ENCODE measurements at places on chromosomes 5 and 9. TPM values are rescaled to one million over a fixed set of nuclear protein-coding genes. Genes with fewer than 3 reads are reported as not detected.

- no peak for DNase-seq
Observed at GRCh38 chr5:14847471-14847870, 24.1 kb downstream of the ANKH start.

DNA sequence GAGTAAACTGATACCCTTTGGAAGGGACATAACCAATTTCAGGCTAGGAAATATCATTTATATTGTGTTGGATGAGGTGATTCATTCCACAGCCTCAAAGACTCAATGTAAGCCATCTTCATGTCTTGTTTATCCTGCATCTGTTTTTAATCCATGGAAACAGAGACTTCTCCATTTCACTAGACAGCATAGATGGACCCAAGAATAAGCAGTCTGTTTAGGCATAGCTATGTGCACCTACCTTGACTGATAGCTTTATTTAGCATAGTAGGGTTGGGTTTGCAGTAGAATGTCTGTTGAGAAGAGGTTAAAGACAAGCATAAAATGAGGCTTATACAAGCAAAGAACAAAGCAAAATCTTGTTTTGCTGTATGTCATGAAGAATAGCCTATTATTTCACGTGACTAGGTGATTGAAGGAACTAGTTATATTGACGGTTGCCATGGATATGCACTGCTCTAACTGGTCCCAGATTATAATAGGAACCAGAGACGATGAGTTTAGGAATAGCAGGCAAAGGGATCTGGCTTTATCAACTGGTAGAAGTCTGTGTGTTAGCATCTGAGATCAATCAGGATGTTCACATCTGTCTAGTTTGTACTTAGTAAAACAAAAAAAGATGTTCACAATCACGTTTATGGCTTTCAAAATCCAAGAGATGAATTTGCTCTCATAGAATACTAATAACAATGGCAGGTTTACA lies 154.8 kb upstream of the KLF9 start:
- DNase-seq, result no peak

DNA sequence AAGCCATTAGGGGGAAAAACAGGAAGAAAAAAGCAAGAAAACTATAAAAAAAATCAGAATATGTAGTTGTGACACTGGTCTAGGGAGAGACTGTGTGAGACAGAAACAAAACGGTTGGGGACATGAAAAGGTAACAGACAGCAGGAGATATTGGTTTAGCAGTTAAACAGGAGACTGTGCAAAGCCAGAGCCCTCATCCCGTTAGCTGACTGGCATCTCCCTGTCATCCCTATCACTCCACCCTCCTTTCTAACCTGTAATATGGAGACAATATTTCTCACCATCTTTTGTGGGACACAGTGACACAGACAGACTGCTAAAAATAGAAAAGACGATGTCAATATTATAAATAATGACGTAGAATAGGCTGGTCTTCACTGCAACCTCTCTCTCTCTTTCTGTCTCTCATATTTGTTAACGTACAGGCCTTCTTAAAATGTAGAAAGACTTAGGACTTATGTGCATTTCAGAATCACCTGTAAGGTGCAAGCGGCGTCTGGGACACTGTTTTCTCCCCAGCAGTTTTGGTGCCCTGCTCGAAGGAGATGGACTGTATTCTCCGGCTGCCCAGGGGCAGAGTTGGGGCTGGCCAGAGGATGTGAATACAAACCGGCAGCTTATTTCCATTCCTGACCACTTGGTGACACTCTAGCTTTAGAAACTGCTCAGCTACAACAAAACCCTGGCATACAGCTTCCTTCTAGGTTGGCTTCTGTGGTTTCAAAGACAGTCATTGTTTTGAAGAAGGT lies 190.6 kb downstream of the MAT2B start:
- DNase-seq, result peak; percentile 25

DNA sequence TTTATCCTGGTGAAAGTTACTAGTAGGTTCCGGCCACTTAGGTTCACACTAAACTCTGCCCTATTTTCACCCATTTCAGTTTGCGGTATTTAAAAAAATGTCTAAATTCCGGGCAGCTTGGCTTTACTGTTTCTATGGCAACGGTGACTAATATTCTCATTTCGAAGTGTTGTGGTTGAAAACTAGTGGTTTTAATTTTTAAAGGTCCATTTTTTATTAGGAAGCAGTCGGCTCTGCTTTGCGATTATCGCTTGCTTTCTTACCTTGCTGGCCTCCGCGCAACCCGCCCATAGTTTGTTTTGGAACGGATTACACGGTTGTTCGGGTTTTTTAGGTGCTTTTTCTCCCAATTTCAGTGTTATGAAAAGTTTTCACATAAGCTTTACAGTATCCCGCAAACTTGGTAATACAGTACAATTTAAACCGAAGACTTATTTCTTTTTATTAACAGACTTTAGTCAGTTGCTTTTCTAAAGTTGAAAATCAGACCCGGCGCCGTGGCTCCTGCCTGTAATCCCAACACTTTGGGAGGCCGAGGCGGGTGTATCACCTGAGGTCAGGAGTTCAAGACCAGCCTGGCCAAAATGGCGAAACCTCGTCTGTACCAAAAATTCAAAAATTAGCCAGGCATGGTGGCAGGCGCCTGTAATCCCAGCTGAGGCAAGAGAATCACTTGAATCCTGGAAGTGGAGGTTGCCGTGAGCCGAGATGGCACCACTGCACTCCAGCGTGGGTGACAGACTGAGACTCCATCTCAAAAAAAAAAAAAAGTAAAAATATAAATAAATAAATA lies 1.6 kb downstream of the KDM4C start:
- peak; percentile 72 for DNase-seq

- DNase-seq, result no peak
Observed at GRCh38 chr9:135240222-135240621, 152.8 kb downstream of the OLFM1 start.

- DNase-seq, result no peak
Observed at GRCh38 chr5:79512049-79512448, 1.9 kb downstream of the HOMER1 start.

- no peak for DNase-seq
Observed at GRCh38 chr9:1007312-1007711, 30.9 kb downstream of the DMRT3 start.

- no peak for DNase-seq
Observed at GRCh38 chr5:1521671-1522600, 1.8 kb downstream of the LPCAT1 start.

- no peak for DNase-seq
Observed at GRCh38 chr9:108434502-108434901, 421.3 kb downstream of the ACTL7B start.

DNA sequence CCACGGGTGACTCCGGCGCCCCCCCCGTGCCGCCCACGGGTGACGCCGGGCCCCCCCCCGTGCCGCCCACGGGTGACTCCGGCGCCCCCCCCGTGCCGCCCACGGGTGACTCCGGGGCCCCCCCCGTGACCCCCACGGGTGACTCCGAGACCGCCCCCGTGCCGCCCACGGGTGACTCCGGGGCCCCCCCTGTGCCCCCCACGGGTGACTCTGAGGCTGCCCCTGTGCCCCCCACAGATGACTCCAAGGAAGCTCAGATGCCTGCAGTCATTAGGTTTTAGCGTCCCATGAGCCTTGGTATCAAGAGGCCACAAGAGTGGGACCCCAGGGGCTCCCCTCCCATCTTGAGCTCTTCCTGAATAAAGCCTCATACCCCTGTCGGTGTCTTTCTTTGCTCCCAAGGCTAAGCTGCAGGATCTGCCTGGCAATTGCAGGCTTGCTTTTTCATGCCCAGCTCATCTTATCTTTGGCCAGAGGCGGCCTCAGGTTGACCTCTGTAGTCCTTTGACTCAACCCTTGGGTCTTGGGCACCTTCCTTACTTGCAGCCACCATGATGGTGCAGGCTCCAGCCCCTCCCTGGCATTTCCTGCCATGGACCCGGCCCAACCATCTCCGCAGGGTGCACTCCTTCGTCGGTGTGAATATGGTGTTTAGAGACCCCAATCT lies 9.8 kb downstream of the CEL start:
- DNase-seq, result no peak

DNA sequence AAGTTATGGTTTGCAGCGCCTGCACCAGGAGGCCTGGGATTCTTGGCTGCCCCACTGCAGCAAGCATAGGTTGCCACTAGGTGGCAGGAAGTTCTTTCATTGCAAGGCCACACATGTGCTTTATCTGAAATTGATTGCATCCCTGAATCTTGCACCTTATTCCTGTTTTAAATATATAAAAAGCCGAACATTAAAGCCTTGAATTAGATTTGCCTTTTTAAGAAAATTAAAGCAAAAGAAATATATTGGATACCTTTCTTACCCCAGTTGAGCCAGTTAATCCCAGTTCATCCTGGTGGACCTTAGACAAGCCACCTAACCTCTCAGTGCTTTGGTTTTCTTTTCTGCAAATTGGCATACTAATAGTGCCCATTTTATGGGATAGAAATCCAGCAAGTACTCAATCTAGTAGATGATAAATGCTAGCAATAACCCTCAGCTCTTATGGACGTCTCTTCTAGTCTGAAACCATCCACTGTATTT lies 6.3 kb upstream of the TRMT10B start:
- DNase-seq, result no peak

DNA sequence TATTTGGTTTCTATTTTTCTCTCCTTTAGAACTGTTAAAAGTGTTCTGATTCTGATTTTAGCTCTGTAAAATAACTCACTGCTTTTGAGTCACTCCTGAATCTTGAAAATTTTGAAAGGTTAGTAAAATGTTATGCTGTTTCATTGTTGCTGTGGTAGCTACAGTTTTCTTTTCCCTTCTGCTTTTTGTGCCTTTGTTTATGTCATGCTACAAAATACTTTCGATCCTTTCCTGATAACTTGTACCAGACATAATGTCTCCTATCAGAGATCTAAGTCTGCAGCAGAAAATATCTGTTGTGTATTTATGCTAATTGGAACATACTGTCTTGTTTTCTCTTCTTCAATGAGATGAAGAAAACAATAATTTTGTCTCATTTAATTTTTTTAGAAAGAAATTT lies 26.9 kb upstream of the CEP120 start:
- no peak for DNase-seq

DNA sequence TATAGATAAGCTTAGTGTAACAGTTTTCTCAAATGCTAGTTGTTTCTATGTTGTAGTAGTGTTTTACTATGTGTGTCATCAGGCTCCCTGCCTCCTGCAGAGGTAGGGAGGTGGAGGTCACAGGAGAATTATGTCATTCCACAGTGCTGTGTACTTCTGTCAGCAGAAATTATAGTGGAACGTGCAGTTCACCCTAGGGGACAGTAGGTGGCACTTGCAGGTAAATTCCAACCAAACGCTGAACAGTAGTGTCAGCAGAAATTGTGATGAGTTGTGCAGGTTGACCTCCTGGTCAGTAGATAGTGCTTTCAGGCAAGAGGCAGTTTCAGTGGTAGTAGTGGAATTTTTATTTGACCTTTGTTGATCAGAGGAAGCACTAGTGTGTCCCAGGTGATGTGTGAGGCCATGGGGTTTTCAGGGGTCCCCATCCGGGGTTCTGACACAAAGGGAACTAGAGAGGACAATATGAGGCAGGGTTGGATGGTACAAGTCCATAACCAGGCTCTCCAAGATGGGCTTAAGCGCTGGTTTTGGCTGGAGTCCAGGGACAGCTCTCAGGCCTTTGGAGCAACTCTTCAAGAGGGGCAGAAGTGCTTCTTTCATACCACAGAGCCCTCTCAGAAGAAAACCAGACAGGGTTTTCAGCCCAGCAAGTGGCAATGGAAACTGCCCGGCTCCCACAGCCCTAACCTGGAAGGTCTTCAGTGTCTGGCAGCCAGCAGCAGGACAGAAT lies 402.9 kb downstream of the CYLC2 start:
- peak; percentile 49 for DNase-seq

DNA sequence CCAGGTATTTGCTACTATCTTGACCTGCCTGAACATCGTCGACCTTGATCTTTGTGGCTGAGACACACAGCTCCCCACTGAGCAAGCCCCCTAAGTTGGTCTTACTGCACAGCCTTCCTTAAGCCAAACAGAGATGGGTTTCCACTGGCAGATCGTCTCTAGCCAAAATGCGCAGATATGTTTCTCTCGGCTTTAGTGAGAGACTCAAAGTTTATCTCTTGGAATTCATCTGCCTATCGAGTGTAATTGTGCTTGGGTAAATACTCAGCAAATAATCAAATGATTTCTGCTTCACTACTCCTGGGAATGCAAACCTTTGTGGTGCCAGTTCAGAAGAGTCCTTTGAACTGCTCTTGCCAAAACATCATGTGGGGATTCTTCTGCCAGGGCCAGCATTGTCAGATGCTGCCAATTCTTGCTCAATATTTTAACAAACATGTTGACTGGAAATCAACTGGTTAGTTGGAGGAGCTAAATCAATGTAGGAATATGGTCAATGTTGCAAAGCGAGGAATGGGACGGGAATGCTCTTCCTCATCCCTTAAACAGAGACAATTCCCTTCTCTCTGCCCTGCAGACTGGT lies 141.2 kb upstream of the SLC28A3 start:
- DNase-seq, result peak; percentile 85

DNA sequence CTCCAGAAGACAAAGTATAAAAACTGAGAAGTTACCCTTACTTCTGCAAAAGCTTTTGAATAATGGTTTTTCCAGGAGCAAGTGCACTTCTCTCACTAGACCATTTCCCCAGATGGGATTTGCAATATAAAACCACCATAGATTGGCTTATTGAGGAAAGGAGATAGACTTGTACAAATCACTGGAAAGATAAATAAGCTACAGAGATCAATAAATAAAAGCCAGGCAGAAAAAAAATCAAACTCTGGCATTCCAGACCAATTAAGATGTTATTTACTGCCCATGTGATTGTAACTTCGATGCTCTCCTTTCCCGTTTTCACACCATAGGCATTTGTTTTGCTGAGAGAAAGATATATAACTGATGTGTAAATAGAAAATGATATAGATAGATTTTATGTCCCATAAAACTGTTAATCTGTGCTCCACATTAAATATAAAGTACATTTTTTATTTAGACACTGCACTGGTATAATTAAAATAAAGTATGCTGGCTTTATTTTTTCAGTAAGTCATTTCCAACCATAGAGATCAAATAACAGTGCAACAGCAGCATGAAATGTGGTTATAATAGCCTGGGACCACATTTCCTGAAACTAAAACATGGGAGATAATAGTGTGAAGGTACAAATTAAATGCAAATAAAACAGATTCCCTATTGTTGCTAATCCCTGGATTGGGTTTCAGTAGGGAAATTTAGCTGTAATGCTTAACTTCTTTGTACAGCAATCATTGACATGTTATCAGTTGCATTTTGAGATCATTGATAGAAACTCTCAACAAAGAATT lies 177.7 kb downstream of the NR2F1-AS1 start:
- no peak for DNase-seq

- no peak for DNase-seq
Observed at GRCh38 chr5:143161885-143162540, 241.5 kb downstream of the NR3C1 start.

- no peak for DNase-seq
Observed at GRCh38 chr5:115461093-115461492, 83.5 kb downstream of the FEM1C start.

- DNase-seq, result no peak
Observed at GRCh38 chr9:87950765-87951488, 23.4 kb downstream of the CDK20 start.

GRCh38 chr9:113737517-113738271 lies 138.4 kb upstream of the ZNF618 start:
- DNase-seq, result no peak

- no peak for DNase-seq
Observed at GRCh38 chr9:16278326-16278999, 592.0 kb downstream of the BNC2 start.

Gene PCDHB10
- under 0.01 TPM for total RNA-seq

Gene TAF7
- 40.6 TPM for total RNA-seq

Gene SLC34A3
- total RNA-seq, result 0.07 TPM

Gene LAMC3
- 0.29 TPM for total RNA-seq

Gene RPL35
- total RNA-seq, result 3,916 TPM

Gene PHPT1
- 114 TPM for total RNA-seq

Gene LECT2
- not detected for total RNA-seq

Gene PSMD5
- total RNA-seq, result 31.4 TPM

Gene PHF24
- 0.12 TPM for total RNA-seq

Gene DHFR
- total RNA-seq, result 63.2 TPM

Gene CHSY3
- 2.5 TPM for total RNA-seq

Data from epithelial cell of proximal tubule (primary cell).